Kidney (tissue), 22 donors: ENCODE measurements at places on chromosomes 16 and 17. TPM values are rescaled to one million over a fixed set of nuclear protein-coding genes. Genes with fewer than 3 reads are reported as not detected.

DNA sequence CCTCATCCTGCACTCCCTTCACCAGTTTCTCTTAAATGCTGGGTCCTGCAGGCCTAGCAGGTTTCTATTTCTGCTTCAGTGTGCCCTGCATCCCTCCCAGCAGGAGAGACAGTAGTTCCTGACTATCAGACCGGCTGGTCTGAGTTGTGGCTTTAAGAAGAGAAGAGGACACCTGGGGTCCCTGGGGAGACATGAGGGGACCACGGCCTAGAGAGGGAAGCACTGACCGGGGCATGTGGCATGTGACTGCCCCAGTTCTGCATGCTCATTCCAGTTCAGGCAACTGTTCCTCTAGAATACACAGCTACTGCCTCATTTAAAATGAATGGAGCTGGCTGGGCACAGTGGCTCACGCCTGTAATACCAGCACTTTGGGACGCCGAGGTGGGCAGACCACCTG lies 61.3 kb downstream of the GPRC5B start:
- DNase-seq: no peak

- no peak for DNase-seq
Measured at GRCh38 chr17:62693616-62694409, 66.3 kb downstream of the MRC2 start.

DNA sequence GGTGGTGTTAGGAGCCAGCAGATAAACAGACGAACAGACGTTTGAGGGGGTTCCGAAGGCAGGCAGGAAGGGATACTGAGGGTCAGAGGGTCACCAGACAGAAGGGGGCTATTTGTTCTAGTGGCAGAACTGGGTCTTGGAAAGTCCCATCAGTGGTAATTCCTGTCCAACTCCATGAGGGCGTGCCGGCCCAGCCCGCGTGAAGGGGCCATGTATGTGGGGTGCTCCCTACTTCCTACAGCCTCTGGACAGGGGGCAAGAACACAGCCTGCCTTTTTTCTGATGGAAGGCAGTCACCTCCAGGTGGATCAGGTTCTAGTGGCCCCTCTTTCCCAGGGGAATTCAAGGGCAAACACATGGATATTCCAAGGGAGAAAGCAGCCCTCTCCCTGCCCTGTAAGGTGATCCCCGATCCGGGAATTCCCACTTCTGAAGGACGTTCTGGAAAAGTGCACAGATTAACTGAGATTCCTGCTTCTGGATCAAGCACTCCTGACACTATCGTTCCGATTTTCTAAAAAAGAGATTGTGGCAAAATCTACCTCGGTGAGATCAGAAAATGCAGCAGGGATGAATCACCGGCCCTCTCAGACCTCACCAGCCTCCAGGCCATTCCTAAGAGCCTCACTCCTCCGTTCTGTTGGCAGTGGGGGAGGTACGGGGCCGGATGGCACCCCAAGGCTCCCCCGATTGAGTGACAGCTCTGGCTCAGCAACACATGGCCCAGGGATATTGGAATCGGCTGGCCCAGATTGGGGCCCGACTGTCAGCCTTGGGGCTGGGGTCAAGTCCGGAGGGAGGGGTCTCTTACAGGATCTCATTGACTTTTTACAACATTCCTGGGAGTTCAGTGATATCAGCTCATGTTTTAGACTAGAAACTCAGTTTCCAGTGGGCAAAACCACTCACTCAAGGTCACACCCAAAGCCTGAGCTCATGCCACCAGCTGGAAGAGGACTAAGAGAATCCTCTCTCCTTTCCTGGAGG lies 12.4 kb downstream of the STX1B start:
- DNase-seq: no peak

GRCh38 chr17:70796757-70797156 lies 627.4 kb downstream of the KCNJ2 start:
- DNase-seq: no peak

- DNase-seq: no peak
Measured at GRCh38 chr17:74687886-74688285, 24.8 kb downstream of the CD300LF start.

DNA sequence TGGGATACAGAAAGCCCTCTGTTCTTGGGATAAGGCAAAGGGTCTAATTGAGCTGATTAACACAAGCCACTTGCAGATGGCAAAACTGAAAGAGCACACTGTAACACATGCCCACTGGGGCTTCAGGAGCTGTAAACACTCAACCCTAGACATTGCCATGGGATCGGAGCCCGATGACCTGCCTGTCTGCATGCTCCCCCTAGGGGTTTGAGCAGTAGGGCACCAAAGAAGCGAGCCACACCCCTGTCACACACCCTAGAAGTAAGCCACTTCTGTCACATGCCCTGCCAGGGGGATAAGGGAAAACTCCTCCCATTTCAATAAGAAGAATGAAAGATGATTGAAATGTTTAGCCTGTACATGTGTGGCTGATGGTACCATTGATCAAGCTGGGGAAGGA lies 81.3 kb upstream of the IRX6 start:
- no peak for DNase-seq

The CACNG1 gene
- not detected for polyA plus RNA-seq

The UNC45B gene
- polyA plus RNA-seq: 0.54 TPM

The ABHD15 gene
- polyA plus RNA-seq: 8.9 TPM

DNA sequence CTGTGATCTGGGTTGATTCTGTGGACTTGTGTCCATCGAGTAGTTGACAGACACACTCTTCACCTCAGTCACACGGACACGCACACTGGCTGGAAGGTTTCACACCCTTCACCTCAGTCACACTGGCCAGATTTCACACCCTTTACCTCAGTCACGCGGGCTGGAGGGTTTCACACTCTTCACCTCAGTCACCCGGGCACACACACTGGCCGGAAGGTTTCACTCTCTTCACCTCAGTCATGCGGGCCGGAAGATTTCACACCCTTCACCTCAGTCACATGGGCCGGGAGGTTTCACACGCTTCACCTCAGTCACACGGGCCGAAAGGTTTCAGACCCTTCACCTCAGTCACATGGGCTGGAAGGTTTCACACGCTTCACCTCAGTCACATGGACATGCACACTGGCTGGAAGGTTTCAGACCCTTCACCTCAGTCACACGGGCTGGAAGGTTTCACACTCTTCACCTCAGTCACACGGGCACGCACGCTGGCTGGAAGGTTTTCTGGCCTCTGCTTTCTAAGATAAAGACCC lies 96.2 kb downstream of the PGS1 start:
- DNase-seq: no peak

GRCh38 chr16:27304881-27305745 lies 8.7 kb upstream of the IL4R start:
- DNase-seq: no peak

The NOB1 gene
- polyA plus RNA-seq: 34.9 TPM

GRCh38 chr17:32256012-32256700 lies 9.5 kb upstream of the RHBDL3 start:
- no peak for DNase-seq

The ZNF287 gene
- polyA plus RNA-seq: 9.2 TPM

The KRTAP1-1 gene
- polyA plus RNA-seq: not detected

GRCh38 chr17:21029036-21029435 lies 13.8 kb downstream of the USP22 start:
- no peak for DNase-seq

DNA sequence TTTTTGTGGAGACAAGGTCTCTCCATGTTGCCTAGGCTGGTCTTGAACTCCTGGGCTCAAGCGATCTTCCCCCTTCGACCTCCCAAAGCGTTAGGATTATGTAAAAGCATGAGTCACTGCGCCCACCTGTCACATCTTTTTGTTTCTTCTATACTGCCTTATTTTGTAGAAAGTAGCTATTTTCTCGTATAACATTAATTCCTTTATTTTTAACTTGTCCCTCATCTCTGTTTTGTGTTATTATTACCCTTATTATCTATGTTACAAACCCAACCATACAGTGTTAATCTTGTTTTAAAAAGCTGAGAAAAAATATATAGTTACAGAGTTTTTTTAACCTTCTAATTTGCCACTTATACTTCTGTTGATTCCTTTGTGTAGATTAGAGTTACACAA lies 1.4 kb upstream of the TXNDC11 start:
- no peak for DNase-seq

- DNase-seq: no peak
Measured at GRCh38 chr17:44924107-44924544, 8.8 kb upstream of the GFAP start.

- no peak for DNase-seq
Measured at GRCh38 chr17:66300956-66301355, 1.5 kb upstream of the PRKCA start.

GRCh38 chr17:48055531-48056245 lies 7.5 kb downstream of the NFE2L1 start:
- DNase-seq: no peak

The KRTAP16-1 gene
- polyA plus RNA-seq: not detected

DNA sequence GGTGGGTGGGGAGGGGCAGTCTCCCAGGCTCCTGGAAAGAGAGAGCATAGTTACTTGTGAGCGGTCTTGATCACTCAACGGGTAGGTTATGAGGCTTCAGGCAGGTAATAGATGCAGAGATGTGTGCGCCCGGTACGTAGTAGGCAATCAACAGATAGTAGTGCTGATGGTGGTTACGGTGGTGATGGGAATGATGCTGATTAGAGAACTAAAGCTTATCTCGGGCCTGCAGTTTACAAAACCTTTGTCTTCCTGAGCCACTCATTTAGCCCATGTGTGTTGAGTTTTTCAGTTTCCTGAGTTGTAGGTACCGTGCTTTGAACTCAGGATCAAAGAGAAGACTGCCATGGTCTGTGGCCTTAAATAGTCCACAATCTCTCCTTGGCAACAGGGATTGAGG lies 401.0 kb downstream of the SNX29 start:
- no peak for DNase-seq

DNA sequence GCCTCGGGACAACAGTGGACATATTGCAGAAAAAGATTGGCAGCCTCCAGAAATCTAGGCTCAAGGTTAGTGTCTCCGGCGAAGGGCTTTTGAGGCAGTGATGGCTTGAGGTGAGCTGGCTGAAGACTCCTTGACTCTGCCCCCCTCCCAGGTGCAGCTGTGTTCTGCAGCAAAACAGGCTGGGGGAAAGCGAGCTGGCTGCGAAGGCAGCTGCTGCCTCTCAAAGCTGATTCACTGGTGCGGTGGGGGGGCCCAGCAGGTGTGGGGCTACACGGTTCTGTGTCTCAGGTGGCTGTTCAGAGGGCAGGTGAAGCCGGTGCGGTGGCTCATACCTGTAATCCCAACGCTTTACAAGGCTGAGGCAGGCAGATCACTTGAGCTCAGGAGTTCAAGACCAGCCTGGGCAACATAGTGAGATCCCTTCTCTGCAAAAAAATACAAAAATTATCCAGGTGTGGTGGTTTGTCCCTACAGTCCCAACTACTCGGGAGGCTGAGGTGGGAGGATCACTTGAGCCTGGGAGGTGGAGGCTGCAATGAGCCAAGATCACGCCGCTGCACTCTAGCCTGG lies 22.9 kb downstream of the C16orf96 start:
- no peak for DNase-seq
